ENCODE measurements at places on chromosomes 3 and 15.

DNA sequence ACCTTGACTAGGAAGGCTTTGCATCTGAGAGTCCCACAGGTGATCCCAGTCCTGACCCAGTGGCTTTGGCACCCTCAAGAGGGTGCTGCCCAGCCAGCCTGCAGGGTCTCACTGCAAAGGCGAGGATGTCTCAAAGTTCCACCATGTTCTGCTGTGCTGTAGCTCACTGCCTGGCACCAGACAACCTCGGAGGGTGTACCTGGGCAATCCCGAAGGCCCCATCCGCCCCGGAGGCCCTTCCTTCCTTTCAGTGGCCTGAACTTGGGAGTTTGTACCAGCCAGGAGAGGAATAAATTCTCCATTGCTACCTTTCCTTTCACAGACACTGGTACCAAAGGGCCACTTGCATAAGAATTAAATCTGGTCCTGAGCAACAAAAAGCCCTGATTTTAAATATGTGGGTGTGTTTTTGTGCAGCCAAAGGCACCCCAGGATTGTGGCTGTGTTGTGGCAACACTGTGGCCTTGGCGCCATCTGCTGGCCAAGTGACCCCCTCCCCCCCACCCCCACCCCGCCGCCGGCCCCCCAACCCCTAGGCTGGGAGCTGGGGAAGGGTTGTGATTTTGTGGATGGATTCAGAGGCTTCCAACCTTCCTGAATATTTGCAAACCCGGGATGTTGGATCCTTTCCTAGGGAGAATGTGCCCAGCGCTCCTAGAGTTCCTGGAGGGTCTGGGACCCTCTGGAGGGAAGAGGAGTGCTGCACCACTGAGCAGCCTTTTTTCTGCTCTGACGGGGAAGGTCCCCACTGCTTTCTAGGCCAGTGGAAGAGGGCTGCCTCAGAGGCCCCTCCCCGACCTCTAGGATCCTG lies 9.7 kb upstream of the PTPN23 start:
- DNase-seq = no peak

DNA sequence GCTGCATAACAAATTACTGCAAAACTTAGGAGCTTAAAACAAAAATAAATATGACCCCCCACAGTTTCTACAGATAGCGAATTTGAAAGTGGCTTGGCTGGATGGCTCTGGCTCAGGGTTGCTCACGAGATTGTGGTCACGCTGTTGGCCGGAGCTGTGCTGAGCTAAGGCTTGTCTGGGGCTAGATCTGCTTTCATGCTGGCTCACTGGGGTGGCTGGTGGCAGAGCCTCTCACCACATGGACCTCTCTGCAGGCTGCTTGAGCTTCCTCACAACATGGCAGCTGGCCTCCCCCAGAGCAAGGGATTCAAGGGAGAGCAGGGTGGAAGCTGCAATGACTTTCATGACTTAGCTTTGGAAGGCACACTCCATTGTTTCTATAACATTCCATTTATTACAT lies 354.1 kb downstream of the SHQ1 start:
- DNase-seq = no peak

- no peak for DNase-seq
These were observed 516.7 kb downstream of the FOXP1 start for GRCh38 chr3:71066849-71067261.

- no peak for DNase-seq
These were observed 20.1 kb upstream of the CD96 start for GRCh38 chr3:111521891-111522290.

- DNase-seq = no peak
These were observed 51.5 kb downstream of the RAD18 start for GRCh38 chr3:8911781-8912180.

DNA sequence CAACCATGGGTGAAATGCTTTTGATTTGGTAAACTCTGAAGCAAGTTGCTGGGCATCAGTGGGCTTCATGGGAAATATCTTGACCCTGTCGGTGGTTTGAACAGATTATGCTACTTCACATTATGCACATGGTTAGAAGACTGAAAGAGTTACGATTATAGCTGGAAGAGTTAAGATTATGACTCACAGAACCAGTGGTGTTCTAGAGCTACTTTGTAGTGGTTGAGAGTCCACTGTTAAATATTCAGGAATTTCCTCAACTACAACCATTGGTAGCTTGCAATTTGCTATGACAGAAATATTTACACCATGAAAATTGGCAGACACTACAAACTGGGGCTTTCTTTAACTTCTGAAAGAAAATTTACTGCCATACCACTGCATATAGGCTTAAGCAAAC lies 99.3 kb downstream of the GADL1 start:
- no peak for DNase-seq

- no peak for DNase-seq
These were observed 142.6 kb downstream of the ZBTB20 start for GRCh38 chr3:115004201-115005140.

DNA sequence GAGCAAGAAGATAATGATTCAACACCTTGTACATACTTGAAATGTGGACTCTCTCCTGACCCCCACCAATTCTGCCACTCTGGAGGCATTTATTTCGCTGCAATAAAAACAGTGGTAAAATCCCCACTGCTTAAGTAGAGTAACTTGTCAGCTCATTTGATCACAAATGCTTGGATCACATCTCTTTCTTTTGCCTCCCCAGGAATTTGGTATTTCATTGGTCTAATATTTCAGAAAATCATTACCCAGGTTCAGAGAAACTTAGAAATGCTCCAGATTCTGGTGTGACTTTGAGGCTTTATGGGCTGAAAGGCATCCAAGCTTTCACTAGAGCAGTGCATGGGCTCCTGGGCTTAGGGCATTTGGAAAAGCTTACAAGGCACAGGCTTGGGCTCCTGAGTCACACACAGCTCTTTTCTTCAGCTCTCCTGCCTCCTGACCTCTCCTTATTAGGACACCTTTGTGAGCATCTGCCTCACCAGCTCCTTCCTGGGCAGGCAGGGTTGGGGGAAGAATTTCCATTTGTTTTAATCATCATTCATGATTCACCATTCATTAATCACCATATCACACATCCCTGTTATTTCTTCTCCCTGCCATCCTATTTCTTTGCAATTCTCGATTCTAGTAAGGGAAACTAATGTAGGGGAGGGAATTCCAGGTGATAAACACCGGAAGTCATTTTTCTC lies 22.5 kb downstream of the CDCP1 start:
- no peak for DNase-seq

GRCh38 chr3:111069974-111070771 lies 1.4 kb upstream of the NECTIN3 start:
- DNase-seq = no peak

- no peak for DNase-seq
These were observed 278.9 kb downstream of the MEX3B start for GRCh38 chr15:81766829-81767475.

DNA sequence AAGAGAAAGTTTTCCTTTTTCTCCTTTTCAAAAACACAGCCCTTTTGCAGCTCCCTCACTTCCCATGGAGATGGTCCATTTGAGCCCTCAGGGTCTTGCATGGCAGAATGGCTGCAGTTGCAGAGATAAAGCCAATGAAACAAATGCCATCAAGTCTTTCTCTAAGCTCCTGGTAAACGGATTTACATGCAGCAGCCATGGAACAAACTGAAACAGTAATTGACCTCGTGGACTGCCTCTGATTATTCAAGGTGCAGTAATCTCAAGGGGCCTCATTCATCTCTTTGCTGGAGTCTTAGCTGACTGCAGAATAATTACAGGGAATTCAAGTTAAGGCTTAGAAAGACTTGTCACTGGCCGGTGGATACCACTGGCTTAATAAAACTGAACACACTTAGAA lies 125.1 kb downstream of the SQOR start:
- DNase-seq = no peak

GRCh38 chr3:111577798-111578685 lies 17.1 kb downstream of the ZBED2 start:
- no peak for DNase-seq

- DNase-seq = no peak
These were observed 11.9 kb upstream of the SRP14 start for GRCh38 chr15:40050788-40051470.

DNA sequence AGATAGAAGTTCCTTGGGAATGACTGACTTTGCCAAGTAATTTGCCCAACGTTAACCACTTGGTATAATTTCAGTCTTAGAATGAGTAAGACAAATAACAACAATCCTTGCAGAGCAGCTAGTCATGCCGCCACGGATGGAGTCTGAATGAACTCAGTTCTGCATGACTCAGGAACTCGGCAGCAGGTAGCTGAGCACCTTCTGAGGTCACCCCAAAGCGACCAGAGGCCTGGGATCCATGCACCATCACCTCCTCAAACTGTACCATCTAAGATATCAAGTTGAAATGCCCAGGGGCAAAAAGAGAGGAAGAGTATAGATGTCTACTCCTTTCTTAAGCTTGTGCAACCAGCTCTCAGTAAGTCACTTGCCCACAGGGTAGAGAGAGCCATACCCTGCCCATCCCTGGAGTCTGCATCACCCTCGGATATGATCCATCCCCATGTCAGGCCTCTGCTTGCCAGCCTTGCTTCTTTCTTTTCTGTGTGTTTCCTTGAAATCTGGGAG lies 8.5 kb upstream of the CDCP1 start:
- no peak for DNase-seq

GRCh38 chr3:150135287-150135721 lies 164.6 kb upstream of the PFN2 start:
- no peak for DNase-seq

DNA sequence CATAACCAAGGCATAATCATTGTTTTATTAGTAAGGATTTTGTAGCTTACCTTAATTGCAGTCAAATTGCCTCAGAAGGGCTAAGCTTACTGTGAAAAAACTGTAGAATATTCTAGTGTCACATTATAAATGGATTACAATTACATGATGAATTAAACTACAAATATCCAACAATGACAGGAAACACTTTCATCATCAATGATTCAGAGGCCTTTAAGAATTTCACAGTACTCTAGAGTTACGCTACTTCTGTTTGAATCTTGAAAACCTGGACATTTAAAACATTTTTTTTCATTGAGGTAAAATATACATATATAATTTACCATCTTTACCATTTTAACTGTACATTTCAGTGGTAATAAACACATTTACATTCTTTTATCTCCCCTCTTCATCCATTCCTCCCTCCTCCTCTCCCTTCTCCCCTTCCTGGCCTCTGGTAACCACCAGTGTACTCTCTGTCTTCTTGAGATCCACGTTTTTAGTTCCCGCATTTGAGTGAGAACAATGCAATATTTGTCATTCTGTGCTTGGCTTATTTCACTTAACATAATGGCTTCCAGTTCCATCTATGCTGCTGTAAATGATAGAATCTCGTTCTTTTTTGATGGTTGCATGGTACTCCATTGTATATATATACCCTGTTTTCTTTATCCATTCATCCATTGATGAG lies 54.7 kb downstream of the GJD2 start:
- no peak for DNase-seq

DNA sequence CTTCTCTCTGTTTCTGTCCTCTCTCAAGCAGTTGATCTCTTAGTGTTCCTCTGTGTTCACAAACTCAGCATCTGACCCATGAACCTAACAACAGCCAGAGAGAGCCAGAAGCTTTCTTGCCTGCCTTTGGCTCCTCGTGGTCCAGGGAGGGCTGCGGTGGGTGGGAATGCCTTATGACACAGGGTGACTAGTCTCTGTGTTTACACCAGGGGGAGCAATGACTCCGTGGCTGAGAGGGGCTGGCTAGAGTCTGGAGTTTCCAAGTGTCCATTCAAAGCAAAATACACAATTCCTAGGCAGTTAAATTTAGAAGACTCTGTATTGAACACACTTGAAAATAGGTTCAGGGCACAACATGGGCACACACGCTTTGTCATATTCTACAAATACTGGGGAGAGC lies 370.0 kb upstream of the FRG2C start:
- DNase-seq = no peak

DNA sequence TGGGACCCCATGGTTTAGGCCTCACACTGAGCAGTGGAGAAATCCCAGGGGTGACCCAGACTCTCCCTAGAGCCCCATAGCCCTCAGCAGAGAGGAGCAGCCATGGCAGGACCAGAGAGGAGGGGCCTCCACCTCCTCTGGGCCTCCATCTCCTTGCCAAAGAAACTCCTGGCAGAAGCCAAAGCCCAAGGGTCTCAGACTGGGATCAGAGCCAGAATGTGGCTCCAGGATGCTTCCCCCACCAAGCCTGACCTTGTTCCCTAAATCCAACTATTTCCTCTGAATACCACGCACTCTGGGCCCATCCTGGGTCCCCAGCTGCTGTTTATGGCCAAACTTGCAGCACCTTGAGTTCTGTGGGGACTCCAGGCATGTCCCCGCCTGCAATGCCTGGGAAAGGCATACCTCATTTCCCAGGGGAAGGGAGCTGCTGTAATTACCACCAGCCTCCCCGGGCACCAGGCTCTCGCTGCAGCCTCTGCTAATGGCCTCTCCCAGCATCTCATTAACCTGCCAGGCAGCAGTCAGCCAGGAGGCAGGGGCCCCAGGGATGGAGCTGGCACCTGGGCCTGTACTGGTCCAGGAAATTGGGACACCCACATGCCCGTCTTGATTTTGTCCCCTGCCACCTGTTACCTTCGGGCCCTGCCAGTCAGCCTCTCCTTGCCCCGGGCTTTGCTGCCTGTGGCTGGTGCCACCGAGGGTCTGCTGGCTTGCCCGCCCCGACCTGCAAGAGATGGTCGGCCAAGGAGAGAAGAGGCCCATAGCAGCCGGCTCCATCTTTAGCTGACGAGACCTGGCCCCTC lies 4.6 kb downstream of the CCDC9B start:
- DNase-seq = no peak

DNA sequence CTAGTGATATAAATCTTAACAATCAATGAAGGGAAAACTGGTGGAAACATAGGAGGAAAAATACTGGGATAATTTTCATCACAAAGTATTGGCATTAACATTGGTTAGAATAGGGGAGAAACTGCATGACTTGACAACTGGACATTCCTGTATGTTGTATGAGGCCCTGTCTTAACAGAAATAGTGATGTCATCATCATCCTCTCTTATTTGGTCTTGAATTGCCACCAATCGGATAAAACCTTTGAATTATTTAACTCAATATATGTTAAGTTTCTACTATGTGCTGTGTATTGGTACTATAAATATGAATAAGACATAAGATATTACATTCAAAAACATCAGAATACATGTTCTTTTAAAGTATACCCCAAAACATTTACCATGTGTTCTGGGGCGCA lies 130.1 kb upstream of the CCDC54 start:
- no peak for DNase-seq

GRCh38 chr15:98155356-98155755 lies 194.9 kb downstream of the ARRDC4 start:
- DNase-seq = no peak

GRCh38 chr3:34131091-34131490 lies 332.7 kb downstream of the PDCD6IP start:
- DNase-seq = no peak

DNA sequence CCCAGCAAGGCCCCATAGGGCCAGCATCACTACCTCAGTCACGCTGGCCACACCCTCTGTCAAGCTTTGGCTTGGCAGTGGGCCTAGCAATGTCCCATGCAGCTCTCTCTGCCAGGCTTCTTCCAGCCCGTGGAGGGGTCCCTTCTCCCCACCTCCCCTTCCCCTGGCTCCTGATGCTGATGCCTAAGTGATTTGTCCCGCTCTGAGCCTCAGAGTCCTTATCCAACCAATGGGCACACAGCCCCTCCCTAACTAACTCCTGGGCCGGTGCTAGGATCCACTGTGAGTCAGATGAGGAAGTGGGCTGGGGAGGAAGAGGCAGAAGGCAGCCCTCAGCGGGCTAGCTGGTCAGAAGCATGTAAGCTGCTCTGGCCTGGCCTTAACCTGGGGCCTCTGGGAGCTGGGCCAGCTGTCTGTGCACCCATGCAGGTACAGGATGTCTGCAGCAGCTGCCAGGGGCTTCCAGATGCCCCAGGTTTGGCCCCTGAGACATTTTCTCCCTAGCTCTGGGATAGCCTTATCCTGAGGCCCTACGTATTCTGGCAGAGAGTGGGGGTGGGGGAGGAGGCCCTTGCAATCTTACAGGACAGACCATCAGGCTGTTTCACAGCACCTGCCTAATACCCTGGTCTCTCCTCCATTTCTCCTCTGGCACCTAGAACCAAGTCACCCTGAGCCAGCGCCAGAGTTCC lies 740 bp upstream of the ZBTB47 start:
- no peak for DNase-seq

All from stimulated activated CD4-positive, alpha-beta T cell treated with anti-CD3 and anti-CD28 coated beads, Interleukin-15, amount 100 ng/mL, for 1 hour (primary cell).